ENCODE measurements at places on chromosomes 7 and 10.

- DNase-seq: no peak
Observed at GRCh38 chr7:130902755-130903357, 168.8 kb upstream of the KLF14 start.

- peak; percentile 71 for DNase-seq
Observed at GRCh38 chr7:131106681-131107336, 220.9 kb upstream of the MKLN1 start.

DNA sequence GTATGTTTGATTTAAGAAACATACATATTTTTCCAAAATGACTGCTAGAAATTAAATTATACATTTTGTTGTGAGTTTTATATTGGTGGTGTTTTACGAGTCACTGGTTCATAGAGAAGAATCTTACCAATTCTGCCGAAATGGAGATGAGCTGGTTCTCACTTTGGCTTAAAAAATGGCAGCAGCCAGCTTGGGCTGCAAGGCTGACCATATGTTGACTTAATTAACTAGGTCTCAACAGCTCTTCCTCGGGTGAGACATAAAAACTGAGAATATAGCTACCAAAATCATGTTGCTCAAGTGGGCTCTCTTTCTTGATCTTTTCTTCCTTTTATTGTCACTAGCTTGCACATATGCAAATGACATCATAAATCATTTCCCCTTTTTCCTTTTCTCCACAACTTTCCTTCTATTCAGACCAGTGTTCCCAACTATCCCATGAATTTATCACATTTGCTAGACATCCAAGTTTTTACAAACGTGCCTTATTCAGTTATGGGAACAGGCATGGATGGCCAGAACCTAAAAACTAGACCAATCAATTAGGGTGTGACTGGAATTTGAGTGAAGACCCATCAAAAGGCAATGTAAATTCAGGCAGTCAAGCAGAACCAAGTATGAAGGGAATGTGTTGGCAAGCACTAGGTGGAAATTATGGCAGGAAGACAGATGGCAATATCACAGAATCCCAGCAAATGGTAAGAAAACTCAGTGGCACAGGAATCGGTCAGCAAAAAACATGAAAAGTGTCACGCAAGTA is 6.4 kb upstream of the TSPAN12 start:
- no peak for DNase-seq

DNA sequence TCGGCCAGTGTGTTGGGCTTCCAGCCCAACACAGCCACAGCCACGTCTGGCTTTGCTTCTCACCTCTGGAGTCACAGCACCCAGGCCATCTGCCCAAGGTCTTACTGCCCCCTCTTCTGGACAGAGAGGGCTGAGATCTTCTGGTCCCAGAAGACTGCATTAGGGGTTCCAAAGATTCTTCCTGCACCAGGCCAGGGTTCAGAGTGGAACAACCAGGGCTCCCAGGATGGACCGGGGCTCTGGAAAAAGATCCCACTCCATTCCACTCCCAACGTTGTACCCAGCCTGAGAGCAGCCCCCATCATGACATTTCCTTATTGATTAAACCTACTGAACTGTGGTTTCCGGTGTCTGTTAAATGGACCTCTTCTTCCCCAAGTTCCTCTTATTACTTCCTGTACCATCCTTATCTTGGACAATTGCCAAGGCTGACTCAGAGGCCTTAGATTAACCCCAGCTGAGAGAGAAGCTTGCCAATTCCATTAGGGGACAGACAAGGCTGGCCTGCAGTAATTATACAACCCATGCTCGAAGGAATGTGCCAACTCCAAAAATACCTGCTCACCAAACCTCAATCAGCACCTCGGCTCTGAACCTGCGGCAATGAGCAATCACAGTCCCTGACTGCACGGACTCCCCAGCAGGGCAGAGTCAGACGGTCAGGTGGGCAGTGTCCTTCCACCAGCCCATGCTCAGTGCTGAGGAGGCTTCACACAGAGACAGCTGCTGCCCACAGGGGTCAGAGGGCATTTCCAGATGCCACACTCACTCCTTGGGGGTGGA is 47.9 kb upstream of the NPFFR1 start:
- DNase-seq: peak; percentile 43
